ENCODE measurements at places on chromosomes 2 and 18. TPM values are rescaled to one million over a fixed set of nuclear protein-coding genes. Genes with fewer than 3 reads are reported as not detected.

The TRIM43 gene
- not detected for total RNA-seq

The STEAP3 gene
- 13.3 TPM for total RNA-seq

The CYB5A gene
- total RNA-seq: 48.6 TPM

The CABLES1 gene
- total RNA-seq: 22.7 TPM

The DNAH7 gene
- 0.09 TPM for total RNA-seq

The RAX gene
- total RNA-seq: not detected

The OTOS gene
- total RNA-seq: not detected

The FBXO36 gene
- 0.75 TPM for total RNA-seq

The BARD1 gene
- 13.6 TPM for total RNA-seq

The SERPINB10 gene
- 0.09 TPM for total RNA-seq

The CHRNG gene
- total RNA-seq: not detected

The ANKRD30BL gene
- total RNA-seq: not detected

The CRACDL gene
- total RNA-seq: 8.7 TPM

The SPATA3 gene
- not detected for total RNA-seq
